Lung (tissue), 17 donors: ENCODE measurements at places on chromosomes 1 and 21. TPM values are rescaled to one million over a fixed set of nuclear protein-coding genes. Genes with fewer than 3 reads are reported as not detected.
A peak's percentile ranks its signal among the peaks of the same experiment; 100 is the strongest.

DNA sequence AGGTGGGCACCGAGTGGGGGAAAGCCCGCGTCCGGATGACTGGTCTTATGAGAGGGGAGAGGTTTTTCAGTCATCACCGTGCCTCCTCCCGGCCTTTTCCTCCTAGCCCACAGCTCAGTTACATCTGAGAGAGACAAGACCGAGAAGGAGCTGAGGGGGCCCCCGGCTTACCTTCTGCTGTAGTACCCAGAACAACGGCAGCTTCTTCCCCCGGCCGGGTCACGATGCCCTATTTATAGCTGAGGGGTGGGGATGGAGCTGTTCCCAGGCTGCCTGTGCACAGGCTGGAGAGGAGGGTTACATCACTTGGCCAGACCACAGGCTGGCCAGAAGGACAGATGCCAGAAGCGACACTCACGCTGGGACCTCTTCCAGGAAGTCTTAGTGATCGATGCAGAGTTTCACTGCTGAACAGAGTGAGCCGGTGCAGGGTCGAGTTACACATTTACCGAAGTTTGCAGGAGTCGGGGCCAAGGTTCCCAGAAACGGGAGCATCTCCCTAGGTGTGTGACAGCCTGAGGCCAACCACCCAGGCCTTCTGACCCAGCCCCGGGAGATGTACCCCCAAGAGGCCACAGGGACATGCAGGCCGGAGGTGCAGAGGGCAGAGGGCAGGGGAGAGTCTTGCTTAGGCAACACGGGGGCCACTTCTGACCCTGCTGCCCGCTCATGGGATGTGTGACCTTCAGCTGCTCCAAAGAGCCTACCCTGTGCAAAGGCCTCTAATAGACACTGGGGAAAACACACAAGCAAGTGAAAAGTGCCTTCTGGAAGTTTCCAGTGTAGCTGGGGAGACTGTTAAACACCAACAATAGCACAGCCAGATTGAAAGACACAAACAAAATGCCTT, at the start of gene AGT:
Gene AGT, minus strand, starts transcription at position 208 of the 850 bp plus-strand sequence. CDS start 3,299 bp downstream, outside the sequence.
- peak; percentile 87 for DNase-seq

SPOCD1 gene
- total RNA-seq, result 0.51 TPM

DNA sequence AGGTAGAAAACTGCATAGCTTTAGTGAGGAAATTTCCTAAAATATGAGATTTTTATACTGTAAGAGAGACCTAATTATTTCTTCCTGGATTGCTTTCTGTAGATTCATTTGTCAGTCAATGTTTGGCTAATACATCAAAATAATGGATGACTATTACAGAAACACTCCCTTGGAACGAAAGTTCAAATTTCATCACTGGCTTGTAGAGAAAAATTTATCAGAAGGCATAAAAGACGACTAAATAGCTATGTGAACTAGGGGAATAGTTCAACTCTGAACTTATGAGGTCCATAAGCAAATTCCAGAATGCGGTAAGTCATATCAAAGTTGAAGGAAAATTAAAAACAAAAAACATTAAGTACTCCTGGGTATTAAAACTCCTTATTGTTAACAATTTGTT, 36.0 kb downstream of the WNT2B start:
- DNase-seq, result no peak

ESPN gene
- total RNA-seq, result 20.8 TPM

DNA sequence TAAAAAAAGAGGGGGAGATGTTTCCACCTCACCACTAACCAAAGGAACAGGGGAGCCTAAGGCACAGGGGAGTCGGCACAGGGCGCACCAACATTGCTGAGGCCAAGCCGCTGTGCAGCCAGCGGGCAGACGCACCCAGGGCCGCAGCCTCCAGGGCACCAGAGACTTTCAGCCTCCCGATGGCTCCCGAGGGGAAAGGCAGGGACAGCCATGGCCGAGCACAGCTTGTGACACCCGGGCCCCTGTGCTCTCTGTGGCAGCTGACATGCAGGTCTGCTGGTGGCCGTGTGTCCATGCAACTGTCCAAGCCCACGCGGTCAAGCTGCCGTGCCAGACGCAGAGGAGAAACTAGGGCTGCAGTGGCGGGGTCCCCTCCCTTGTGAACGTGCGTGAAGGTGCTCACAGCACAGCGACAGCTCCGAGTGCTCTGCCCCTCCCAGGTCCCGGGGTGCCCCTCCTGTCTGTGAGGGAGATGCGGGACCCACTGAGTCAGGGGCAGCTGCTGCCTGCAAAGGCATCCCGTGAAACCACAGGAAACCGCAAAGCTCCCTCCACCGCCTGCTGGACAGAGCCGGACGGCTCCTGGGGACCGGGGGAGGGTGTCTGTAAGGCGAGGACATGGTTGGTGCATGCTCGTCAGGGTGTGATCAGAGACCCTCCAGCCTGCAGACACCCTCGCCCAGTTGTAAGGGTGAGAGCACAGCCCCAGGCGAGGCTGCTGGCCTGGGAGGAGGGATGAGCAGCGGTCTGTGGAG, 2.5 kb downstream of the KRTAP10-11 start:
- DNase-seq, result no peak

DNA sequence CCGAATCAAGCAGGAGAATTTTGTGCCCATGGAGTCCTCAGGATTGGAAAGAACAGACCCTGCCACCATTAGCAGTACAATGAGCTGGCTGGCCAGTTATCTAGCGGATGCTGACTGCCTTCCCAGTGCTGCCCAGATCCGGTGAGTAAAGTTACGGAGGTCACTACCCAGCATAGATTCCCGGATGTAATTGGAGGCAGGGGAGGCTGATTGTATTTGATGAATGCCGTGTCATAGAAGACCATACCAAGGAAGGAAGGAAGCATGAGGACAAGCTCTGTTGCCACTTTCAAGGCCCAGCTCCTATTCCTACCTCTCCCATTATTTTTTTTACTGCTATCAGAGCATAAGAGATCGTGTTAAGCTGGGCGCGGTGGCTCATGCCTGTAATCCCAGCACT, 26.2 kb upstream of the VAMP3 start:
- DNase-seq, result peak; percentile 35

HEYL gene
- total RNA-seq, result 19.6 TPM

GRCh38 chr1:26138974-26139558, 19.8 kb upstream of the FAM110D start:
- DNase-seq, result peak; percentile 39
